ENCODE measurements at places on chromosomes 4 and X. TPM values are rescaled to one million over a fixed set of nuclear protein-coding genes. Genes with fewer than 3 reads are reported as not detected.

STBD1 gene
- total RNA-seq, result 12.8 TPM

GRCh38 chr4:127049526-127049925 lies 583.2 kb upstream of the INTU start:
- DNase-seq, result no peak

DNA sequence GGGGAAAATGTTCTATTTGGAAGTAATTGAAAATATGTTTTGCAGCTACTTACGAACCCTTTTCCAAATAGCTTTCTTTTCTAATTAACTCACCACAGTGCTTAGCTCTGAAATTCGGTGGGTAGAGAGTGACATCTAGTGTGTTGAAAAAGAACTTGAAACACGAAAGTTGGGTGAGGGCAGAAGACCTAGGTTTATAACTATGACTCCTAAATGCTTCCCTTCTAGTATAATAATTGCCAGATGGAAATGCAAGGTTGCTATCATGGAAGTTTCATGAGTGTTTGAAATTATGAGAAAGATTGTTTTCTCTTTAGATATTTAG lies 77.3 kb upstream of the NOCT start:
- no peak for DNase-seq

RAB41 gene
- not detected for total RNA-seq

- no peak for DNase-seq
Observed at GRCh38 chr4:164768516-164768915, 14.6 kb downstream of the SMIM31 start.

ARHGAP36 gene
- total RNA-seq, result not detected

Measured in omental fat pad (tissue), 4 donors.